ENCODE measurements at places on chromosomes 7 and 10. TPM values are rescaled to one million over a fixed set of nuclear protein-coding genes. Genes with fewer than 3 reads are reported as not detected.

DNA sequence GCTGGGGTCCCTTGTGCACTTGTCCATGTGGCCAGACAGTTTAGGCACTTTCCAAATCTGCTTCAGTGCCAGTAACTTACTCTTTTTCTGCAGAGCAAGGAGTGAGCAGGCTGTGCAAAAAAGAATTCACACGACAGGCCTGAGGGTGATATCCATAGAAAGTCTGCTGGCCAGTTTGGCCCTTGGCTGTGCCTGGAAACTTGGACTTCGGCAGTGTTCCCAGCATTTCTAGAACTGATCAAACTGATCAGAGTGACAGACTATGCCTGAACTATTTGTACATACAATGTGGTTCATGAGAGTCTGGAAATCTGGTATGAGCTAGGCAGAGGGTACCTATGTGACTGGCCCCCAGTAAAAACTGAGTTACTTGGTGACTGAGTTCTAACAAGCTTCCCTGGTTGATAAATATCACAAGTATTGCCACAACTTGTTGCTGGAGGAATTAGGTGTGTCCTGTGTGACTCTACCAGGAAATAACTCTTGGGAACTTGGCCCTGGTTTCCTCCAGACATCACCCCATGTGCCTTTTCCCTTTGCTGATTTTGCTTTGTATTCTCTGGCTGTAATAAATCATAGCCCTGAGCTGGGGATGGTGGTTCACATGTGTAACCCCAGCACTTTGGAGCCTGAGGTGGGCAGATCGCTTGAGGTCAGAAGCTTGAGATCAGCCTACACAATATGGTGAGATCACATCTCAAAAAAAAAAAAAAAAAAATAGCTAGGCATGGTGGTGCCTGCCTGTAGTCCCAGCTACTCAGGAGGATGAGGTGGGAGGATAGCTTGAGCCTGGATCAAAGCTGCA is 3.3 kb upstream of the DENND10 start:
- DNase-seq, result peak; percentile 77

- DNase-seq, result no peak
Observed at GRCh38 chr7:4830176-4830575, 31.7 kb downstream of the PAPOLB start.

GRCh38 chr10:94308866-94309265 is 53.9 kb downstream of the NOC3L start:
- DNase-seq, result no peak

DNA sequence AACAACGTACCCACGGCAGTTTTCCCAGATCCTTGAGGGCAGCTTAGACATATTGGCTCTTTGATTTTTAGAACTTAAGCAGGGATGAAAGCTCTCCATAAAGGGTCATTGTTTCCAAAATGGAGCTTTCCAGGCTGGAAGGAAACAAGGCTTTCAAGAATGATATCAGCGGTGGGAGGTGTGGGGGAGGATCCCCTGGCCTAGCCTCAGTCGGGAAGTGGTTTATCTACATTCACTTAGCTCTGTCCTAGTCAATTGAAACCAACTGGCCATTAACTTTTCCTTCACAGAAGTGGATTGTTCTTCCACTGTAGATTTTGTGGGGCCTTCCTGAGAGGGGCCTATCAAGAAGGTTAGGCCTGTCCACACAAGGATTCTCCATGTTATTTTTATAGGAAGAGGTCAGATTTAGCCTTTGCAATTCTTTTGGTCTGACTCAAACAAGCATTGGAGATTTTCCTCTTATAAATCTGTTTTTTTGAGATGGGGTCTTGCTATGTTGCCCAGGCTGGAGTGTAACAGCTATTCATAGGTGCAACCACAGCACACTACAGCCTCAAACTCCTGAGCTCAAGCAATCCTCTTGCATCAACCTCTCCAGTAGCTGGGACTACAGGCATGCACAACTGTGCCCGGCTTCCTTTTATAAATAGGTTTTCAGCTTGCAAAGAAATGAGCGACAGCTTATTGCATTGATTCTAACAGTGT is 343.5 kb downstream of the LRMDA start:
- DNase-seq, result no peak

- no peak for DNase-seq
Observed at GRCh38 chr7:112282476-112283188, 76.1 kb downstream of the ZNF277 start.

DNA sequence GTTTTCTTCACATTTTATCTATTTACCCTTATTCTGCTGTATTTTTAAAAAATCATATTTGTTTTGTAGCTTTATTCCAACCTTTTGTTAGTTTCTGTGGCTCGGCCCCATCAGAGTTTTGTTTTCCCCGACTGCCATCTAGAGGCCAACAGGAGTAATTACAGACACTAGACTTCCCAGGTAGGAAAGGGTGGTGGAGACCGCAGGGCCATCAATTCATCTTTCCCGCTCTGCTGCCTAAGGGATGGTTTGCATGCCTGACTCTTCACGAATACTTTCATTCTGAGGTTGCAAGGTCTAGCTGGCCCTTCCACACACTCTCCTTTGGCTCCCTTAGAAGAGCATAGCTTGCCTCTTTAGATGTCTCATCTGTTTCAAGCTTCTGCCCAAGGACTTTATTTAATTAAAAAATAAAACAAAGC is 38.3 kb downstream of the LYZL2 start:
- DNase-seq, result peak; percentile 42

DNA sequence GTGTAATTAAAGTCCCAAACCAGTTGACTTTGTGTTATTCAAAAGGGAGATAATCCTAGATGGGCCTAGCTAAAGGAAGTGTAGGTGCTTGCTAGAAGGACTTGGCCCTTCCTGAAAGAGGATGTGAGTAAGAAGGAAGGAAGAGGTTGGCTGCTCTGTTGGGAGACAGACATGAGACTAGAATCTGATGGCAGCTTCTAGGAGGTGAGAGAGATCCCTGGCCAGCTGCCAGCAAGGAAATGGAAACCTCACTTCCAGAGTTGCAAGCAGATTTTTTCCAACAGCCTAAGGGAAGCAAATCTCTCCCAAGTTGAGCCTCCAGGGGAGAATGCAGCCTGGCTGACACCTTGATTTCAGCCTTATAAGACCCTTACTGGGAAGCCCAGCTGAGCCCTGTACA is 368.4 kb upstream of the ZMIZ1 start:
- no peak for DNase-seq

The NME8 gene
- total RNA-seq, result not detected

The GTF2IRD2 gene
- 2.7 TPM for total RNA-seq

The BTRC gene
- 12.3 TPM for total RNA-seq
